Right ventricle myocardium inferior (tissue), 1 donor: ENCODE measurements at places on chromosomes 3 and 15.

DNA sequence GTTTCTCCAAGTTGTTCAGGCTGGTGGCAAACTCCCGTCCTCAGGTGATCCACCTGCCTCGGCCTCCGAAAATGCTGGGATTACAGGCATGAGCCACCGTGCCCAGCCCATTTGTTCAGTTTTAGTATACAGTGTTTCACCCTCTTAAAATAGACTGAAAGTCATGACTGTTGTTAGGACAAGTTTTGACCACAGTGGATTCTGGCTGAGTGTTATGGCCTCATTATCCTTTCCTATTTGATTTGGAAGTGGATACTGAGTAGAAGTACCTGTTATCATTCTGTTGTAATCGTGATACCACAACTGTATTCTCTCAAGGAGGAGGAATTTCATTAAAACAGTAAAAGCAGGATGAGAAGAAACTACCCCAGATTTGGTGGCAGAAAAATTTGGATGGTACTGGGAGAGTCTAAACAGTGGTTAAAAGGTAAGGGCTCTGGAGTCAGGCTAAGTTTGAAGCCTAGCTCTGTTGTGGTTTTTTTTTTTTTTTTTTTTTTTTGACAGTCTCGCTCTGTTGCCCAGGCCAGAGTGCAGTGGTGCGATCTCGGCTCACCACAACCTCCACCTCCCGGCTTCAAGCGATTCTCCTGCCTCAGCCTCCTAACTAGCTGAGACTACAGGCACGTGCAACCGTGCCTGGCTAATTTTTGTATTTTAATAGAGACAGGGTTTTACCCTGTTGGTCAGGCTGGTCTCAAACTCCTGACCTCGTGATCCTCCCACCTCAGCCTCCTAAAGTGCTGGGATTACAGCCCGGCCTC lies 2.6 kb downstream of the MAP2K1 start:
- DNase-seq: no peak

DNA sequence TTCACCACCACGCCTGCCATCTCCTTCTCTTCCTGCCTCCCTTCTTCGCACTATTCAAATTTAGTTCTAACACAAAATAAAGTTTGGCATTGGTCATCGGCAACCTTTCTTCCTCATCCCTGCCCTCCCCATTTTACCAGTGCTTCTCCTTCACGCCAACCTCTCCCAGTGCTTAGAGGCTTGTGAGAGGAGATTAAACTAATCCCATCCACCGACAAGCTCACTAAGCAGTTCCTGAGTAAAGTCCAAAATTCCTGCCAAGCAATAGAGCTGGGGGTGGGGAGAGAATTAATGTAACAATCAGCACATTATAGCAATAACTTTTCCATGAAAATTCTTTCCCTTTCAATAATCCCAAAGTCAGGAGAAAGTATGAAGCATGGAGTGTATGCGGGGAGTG lies 157.4 kb upstream of the GMNC start:
- DNase-seq: no peak

- DNase-seq: no peak
These were observed 14.2 kb upstream of the MTMR10 start for GRCh38 chr15:31005660-31006059.

GRCh38 chr15:39171944-39172368 lies 408.9 kb upstream of the THBS1 start:
- DNase-seq: no peak
